Lung microvascular endothelial cell (primary cell): ENCODE measurements at places on chromosomes 11 and 22. TPM values are rescaled to one million over a fixed set of nuclear protein-coding genes. Genes with fewer than 3 reads are reported as not detected.

Gene TSPAN32
- total RNA-seq: not detected in 2 replicates

Gene C11orf16
- not detected in 2 replicates for total RNA-seq

Gene RBMXL2
- total RNA-seq: not detected in 2 replicates

Gene NLRP14
- under 0.01 TPM in 1 of 2 replicates, not detected in the other for total RNA-seq

Gene GTSE1
- total RNA-seq: 0.99 and 3.7 TPM in 2 replicates

Gene GLB1L3
- total RNA-seq: not detected in 2 replicates

Gene ASCC2
- 18.1 and 23.0 TPM in 2 replicates for total RNA-seq

Gene OR5F1
- total RNA-seq: not detected in 2 replicates

Gene RAB3IL1
- 2.4 and 10.7 TPM in 2 replicates for total RNA-seq

Gene SLC37A2
- total RNA-seq: 0.20 and 0.87 TPM in 2 replicates

Gene EMID1
- total RNA-seq: 3.7 and 9.1 TPM in 2 replicates

Gene KRTAP5-1
- total RNA-seq: not detected in 2 replicates

Gene CRYBB1
- 0.22 and 0.40 TPM in 2 replicates for total RNA-seq

Gene EPS8L2
- total RNA-seq: 0.99 and 2.6 TPM in 2 replicates

Gene IRAG1
- 0.44 and 0.79 TPM in 2 replicates for total RNA-seq

Gene KRTAP5-11
- total RNA-seq: not detected in 2 replicates

Gene OR10G4
- not detected in 2 replicates for total RNA-seq

Gene USP2
- total RNA-seq: 0.20 and 0.22 TPM in 2 replicates

Gene MUC6
- not detected in 2 replicates for total RNA-seq

Gene APOBEC3C
- 0.20 and 2.0 TPM in 2 replicates for total RNA-seq

Gene FXYD2
- total RNA-seq: 0.22 and 1.8 TPM in 2 replicates

Gene LUZP2
- not detected in 2 replicates for total RNA-seq

Gene TMEM80
- 4.8 and 8.5 TPM in 2 replicates for total RNA-seq

Gene SCN4B
- total RNA-seq: under 0.01 TPM in 1 of 2 replicates, not detected in the other

Gene PLAAT2
- not detected in 2 replicates for total RNA-seq

Gene DEUP1
- not detected in 2 replicates for total RNA-seq

Gene TRIM51
- total RNA-seq: not detected in 2 replicates

Gene DMC1
- 0.22 and 0.60 TPM in 2 replicates for total RNA-seq

Gene CNTF
- total RNA-seq: 0.99 and 1.1 TPM in 2 replicates

Gene CSTF3
- 14.3 and 15.5 TPM in 2 replicates for total RNA-seq

Gene C11orf42
- total RNA-seq: not detected in 2 replicates

Gene ELMOD1
- 0.20 and 0.65 TPM in 2 replicates for total RNA-seq

Gene PGA3
- not detected in 2 replicates for total RNA-seq

Gene XKR3
- not detected in 2 replicates for total RNA-seq

Gene OR52A1
- not detected in 2 replicates for total RNA-seq

Gene PPP2R5B
- total RNA-seq: 5.0 and 11.5 TPM in 2 replicates

Gene SLC22A12
- total RNA-seq: not detected in 2 replicates

Gene CHRM4
- under 0.01 TPM in 1 of 2 replicates, not detected in the other for total RNA-seq

Gene TRIM29
- total RNA-seq: not detected in 2 replicates

Gene VPREB3
- not detected in 2 replicates for total RNA-seq

Gene SLC22A25
- total RNA-seq: not detected in 2 replicates

Gene DNAJB7
- total RNA-seq: not detected in 2 replicates

Gene KCTD21
- total RNA-seq: 4.1 and 5.2 TPM in 2 replicates

Gene OR4S1
- total RNA-seq: not detected in 2 replicates

Gene TRIM44
- total RNA-seq: 10.2 and 16.5 TPM in 2 replicates

Gene ZNF215
- 0.79 and 2.0 TPM in 2 replicates for total RNA-seq

Gene DEFB131B
- not detected in 2 replicates for total RNA-seq

Gene PHLDB1
- 14.9 and 25.7 TPM in 2 replicates for total RNA-seq

Gene ST14
- total RNA-seq: under 0.01 TPM in 1 of 2 replicates, not detected in the other

Gene JHY
- 0.20 and 0.65 TPM in 2 replicates for total RNA-seq

Gene ACR
- total RNA-seq: under 0.01 and 0.20 TPM in 2 replicates

Gene KRTAP5-7
- not detected in 2 replicates for total RNA-seq

Gene CECR2
- under 0.01 TPM in 2 replicates for total RNA-seq
